Foreskin melanocyte (primary cell): ENCODE measurements at places on chromosomes 7 and 10.

DNA sequence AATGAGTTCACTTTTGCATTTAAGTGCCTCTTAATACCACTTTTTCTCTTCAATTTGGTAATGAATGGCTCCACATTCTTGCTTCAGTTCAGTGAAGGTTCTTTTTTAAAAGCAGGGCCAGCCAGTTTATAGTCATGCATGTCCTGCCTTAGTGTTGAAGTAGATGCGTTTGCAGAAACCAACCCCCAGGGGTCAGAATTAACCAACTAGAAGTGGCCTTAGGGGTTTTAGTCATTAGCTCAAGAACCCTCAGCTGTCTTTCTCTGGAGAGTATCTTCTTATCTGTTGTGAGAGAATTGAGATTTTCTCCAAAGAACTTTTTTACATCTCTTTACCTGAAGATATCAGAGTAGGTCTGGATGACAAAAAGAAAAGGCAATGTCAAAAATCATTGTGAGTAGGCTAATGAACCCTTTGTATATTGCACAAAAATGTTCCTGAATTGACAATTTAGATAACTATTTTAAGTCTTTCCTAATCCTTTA is 82.2 kb downstream of the PIK3CG start:
- DNase-seq = peak; percentile 78

- DNase-seq = no peak
These were observed 40.6 kb upstream of the TSPAN13 start for GRCh38 chr7:16712916-16713315.

DNA sequence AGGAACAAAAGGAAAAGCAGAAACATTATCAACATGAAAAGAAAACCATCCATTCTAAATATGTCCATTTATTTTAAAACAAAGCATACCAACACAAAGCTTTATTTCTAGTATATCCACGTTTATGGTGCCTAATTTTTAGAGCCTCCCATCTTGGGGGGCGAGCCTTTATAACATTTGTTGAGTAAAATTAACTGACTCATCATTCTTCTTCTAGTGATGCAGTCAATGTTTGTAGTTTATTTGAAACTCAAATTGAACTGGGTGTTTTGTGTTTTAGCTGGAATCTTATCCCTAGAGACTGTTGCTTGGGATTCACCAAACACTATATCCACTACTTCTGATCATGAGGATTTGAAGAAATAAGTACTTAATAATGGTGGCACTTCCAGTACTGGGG is 366.4 kb upstream of the NPVF start:
- DNase-seq = no peak

- DNase-seq = no peak
These were observed 139.1 kb upstream of the NPS start for GRCh38 chr10:127410030-127410429.

- no peak for DNase-seq
These were observed 21.5 kb upstream of the CCSER2 start for GRCh38 chr10:84306751-84307384.

DNA sequence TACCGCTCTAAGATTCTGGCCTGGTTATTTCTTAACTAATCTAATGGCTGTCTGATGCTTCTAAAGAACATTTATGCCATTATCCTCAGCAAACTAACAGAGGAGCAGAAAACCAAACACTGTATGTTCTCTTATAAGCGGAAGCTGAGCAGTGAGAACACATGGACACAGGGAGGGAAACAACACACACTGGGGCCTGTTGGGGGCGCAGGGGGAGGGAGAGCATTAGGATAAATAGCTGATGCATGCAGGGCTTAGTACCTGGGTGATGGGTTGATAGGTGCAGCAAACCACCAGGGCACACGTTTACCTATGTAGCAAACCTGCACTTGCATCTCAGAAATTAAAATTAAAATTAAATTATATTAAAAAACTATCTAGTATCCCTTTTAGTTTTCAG is 853.5 kb downstream of the GATA3 start:
- DNase-seq = no peak

DNA sequence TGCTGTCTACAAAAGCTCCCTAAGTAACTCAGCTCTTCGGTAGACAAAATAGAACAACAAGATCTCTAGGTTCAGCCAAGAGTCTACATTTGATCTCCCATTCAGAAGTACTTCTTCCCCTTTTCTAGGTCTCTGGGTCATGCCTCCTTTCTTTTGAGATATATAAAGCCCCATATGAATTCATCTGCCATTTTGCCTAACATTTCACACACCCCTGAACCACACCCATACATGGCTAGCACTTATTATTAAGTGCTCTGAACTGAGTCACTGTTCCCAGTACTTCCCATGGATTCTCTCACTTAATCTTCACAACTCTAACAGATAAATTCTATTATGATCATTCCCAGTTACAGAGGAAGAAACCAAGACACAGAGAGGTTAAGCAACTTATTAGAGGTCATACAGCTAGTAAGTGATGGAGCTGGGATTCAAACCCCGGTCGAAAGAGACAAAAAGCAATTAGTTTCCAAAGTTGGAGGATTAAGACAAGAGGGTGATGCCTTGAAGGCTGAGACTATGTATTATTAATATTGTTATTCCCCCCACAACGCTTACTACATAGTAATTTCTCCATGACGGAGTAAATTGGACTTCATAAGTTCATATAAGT is 17.3 kb downstream of the MYOF start:
- DNase-seq = no peak

GRCh38 chr7:318476-318875 is 28.5 kb downstream of the FOXL3 start:
- no peak for DNase-seq

DNA sequence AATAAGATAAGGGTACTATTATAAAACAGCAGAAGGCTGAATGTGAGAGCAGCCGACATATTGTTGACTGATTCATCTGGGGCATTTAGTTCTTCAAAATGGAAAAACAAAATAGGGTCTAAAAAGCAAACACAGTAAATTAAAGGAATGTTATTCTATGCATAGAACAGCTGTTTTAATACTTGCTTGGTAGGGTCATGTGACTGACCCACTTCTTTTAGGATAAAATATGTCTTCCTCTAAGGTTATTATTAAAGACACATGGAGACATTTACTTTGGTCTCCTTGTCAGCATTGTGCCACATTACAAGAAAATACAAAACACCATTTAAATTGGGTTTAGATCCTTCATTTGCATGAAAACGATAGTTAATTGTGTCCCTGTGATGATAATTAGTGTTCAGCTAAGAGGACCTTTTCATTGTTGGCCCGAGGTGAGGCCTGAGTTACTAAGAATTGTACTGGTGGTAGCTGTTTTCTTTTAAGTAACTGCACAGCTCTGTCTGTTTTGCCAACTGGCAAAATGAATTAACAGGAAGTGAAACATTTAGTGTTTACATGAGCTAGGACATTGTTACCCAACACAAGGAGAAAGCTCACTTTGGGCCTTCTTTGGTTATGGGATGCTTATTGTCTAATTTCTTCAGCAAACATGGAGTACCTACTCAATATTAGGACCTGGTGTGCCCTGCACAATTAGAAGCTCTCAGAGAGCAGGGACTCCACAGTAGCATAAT is 764.4 kb downstream of the LRMDA start:
- DNase-seq = no peak

- DNase-seq = no peak
These were observed 28.6 kb upstream of the INSIG1 start for GRCh38 chr7:155268921-155269650.

GRCh38 chr10:68434657-68435056 is 27.6 kb upstream of the RUFY2 start:
- DNase-seq = no peak

DNA sequence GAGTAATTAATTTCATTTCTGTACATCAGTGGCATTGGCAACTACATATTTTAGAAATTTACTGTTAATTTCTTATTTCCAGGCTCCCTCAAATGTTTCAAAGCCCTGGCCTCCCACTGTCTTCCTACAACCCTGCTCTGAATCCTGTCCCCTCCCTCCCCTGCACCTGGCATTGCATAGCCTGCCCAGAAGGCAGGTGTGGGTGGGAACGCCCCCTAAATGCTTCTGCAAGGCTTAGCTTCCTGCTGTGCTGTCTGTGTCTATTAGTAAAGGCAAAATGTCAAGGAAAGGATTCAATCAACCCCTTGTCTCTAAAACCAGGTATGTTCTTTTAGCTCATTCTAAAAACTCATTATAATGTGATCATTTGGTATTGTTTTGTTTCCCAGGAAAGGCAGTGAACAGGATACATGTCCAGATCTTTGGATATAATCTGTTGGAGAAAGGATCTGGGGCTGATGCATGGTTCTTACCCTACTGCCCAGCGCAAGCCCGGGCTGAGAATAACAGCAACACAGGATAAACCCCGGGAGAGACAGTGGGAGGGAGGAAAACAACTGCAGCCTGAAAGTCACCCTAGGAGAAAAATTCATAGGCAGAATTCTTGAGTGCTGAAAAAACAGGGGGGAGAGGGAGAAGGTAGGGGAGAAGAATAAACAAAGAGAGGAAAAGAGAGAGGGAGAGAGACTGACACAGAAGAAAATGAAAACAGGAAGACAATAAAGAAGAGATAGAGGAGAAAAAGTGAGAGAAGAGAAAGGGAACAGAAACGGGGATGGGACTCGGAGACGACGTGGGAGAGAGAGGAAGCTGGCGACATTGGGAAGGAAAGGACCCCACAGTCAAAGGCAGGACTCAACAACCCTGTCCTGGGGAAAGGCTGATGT is 589 bp downstream of the ZNF488 start:
- no peak for DNase-seq

DNA sequence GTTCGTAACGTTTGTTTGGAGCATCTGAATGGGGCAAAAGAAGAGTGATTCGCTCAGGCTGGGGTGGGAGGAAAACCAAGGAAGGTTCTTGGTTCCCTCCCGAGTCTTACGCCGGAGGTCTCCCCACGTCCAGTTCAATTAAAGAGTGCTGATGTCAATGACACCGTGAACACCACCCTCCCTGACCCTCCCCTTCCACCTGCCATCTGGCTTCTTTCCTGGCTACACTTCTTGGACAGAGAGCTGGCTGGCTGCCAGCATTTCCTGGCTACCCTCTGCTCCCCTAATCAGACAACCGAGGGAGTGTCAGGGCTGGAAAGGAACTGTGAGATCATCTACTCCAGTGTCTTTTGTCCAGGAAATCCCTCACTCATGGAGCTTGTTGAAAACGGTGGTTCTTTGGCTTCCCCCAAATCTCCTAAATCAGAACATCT is 24.1 kb upstream of the FFAR4 start:
- DNase-seq = no peak

GRCh38 chr7:50448823-50449222 is 1.3 kb downstream of the FIGNL1 start:
- DNase-seq = no peak

DNA sequence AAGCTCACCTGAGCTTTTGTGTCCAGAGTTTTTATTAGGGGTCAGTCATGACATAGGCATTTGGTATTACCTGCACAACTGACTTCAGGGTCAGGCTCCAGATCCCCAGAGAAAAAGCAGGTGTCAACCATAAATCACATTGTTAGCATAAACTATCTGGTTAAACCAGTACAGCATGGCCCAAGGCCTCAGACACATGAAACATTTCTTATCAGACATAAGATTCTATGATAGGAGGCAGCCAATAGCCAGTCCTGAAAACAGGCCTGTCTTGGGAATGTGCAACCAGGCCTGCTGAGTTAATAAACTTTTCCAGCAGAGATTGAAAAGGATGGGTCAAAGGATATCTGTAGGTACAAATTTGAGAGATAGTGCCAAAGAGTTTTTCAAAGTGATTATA is 116.1 kb downstream of the TPST1 start:
- no peak for DNase-seq

GRCh38 chr10:70093335-70093944 is 39.2 kb downstream of the AIFM2 start:
- DNase-seq = no peak

DNA sequence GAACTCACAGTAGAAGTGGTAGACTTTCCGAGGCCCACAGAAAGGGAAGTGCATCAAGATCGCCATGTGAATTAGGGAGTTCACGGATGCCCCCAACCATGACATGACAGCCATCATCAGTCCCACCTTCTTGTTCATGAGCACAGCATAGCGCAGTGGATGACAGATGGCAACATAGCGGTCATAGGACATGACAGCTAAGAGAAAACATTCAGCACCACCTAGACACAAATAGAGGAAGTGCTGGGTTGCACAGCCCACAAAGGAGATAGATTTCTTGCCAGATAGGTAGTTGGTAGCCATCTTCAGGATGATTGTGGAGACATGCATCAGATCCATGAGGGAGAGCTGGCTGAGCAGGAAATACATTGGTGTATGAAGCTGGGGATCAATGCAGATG is 342 bp downstream of the OR2AE1 start:
- DNase-seq = no peak

GRCh38 chr10:27100813-27101347 is 586 bp upstream of the ANKRD26 start:
- no peak for DNase-seq

- no peak for DNase-seq
These were observed 56.9 kb downstream of the XPNPEP1 start for GRCh38 chr10:109866168-109866994.

DNA sequence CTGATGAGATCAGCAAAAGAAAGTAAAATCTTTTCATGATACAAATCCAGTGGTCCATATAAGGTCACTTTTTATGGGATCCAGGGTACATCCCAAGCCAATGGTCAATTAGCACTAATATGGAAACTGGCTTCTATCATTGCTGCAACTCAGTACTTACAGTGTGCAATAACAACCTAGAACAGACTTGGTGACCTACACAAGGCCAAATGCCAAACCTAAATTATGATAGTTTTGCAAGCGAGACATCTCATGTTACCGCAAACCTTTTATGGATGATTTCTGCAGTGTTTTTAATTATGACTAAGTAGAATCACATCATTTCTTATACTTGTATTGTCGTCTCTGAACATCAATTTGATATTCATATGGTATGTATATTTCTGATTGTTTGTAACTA is 583.5 kb upstream of the SEMA3D start:
- DNase-seq = no peak

- peak; percentile 16 for DNase-seq
These were observed 9.6 kb upstream of the AGR3 start for GRCh38 chr7:16891338-16891737.

GRCh38 chr10:24465891-24466818 is 257.2 kb downstream of the KIAA1217 start:
- DNase-seq = no peak

GRCh38 chr7:152568972-152569371 is 107.0 kb downstream of the XRCC2 start:
- no peak for DNase-seq

DNA sequence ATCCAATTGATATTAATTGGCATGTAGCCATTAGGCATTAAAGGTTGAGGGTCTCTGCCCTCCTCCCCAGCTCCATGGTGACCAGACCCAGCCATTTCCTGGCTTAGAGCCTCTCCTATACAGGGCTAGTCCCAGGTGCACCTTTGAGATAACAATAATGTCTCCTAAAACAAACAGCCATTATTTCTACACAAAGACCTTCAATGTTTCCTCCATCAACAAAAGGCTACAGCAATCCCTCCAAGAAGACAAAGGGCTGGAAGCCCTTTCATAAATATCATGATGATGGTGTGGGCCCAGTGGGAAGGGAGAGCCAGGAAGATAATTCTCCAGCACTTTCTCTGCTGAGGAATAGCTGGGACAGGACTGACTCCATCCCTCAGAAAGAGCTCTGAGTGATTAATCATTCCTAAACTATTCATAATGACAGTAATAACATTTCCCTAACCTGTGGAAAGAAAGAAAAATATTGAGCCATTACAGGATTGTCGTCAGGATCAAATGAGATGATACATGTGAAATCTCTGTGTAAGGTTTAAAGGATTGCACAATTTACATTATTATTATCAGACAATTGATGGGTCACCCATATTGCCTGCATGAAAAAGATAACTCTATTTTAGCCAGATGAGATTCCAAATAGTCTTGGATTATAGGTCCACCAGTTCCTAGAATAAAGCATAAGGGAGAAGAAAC is 10.2 kb downstream of the PKD2L1 start:
- DNase-seq = no peak
